ENCODE measurements at places on chromosomes 13 and 19.

- peak; percentile 3 for DNase-seq
Measured at GRCh38 chr19:42606660-42607351, 12.1 kb upstream of the CEACAM8 start.

DNA sequence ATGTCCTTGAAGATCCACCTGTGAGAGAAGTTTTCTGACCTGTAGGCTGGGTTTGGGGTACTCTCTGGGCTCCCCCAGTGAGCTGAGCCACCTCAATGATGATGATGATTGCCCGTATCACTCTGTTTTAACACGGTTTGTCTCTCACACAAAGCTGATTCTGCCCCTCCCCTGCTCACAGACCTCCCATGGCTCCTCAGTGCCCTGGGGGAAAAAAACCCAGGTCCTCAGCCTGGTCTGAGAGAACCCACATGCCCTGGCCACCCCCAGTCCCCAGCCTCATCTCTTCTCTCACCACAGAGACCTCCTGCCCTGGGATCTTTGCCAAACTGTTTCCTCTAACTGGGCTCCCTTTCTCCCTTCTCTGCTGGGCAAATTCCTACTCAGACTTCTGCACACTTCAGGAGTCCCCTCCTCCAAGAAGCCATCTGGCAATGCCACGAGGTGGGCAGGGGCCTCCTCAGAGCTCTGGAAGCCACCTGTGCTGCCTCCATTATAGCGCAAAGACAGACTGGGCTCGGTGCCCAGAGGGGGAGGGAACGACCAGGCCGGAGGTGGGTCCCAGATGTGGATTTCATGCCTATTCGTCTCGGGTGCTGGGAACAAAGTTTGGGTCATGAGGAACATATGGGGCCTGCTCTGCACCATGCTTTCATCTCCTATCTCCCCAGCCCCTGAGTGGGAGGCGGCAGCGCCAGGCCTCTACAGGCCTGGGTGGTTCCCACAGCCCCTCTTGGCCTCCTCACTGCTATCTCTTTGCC, 8.5 kb upstream of the CA11 start:
- DNase-seq, result no peak

DNA sequence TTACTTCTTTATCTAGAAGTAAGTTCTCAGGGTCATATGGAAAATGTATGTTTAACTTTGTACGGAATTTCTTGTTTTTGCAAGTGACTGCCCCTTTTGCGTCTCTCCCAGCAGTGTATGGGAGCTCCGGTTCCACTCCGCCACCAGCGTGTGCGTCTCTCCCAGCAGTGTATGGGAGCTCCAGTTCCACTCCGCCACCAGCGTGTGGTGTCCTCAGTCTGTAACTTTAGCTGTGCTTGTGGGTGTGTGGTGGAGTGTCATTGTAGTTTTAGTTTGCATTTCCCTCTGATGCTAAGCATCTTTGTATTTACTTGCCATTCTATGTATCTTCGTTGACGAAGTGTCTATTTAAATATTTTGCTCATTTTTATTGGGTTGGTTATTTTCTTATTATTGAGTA, 2.4 kb downstream of the CUL4A start:
- no peak for DNase-seq

DNA sequence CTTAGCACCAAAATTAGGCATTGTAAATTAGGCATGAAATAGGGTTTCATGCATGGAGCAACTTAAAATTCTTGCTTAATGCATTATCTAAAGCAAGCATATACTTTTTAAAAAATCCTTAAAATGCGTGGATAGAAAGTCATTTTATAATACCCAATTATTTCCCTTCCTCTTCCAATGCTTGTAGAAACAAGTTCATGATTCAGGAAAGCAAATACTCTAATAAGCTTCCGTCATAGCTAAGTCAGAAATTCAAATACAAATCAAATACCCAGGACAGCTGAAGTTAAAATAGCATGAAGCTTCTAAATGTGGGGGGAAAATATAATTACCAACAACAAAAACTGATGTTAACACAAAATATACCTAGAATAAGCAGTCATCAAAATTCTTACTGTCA, 89.1 kb downstream of the COL4A1 start:
- DNase-seq, result no peak

- no peak for DNase-seq
Measured at GRCh38 chr13:48775285-48775684, 121.6 kb downstream of the CYSLTR2 start.

DNA sequence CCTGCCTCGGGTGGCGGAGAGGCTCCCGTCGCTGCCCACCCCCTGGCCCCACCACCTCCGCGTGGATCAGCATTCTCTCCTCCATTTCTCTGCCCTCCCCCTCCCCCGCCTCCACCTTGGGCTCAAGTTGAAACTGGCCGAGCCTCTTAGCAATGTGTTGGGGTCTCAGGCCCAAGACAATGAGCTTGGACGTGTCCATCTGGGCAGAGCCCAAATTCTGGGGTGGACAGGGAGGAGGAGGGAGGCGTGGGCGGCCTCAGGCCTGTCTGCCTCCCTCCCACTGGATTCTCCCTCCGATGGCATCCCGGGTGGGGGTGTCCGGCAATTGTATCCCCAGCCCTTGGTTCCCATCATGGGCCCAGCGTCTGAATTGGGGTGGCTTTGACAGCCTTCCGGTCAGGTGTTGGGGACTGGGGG, 1.2 kb downstream of the CELF5 start:
- no peak for DNase-seq

DNA sequence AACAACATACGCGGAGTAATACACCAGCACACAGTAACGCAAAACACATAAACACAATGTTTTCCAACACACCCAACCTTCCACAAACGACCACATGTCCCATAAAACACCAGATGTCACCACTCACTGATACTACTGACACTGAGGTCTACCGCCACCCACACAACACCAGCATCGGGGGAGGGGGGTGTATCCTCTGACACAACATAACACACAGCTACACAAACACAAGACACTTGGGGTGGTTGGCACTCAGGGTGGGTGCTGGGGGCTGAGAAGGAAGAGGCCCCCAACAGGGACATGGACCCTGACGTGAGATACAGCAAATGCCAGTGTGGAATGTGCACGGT, 1.5 kb upstream of the KCNN4 start:
- DNase-seq, result no peak
